ENCODE measurements at places on chromosomes 2 and 18.

GRCh38 chr18:50247561-50247960 lies 18.7 kb downstream of the CFAP53 start:
- no peak for DNase-seq

- DNase-seq: no peak
Measured at GRCh38 chr2:3284657-3285630, 92.7 kb downstream of the EIPR1 start.

GRCh38 chr2:237383991-237384671 lies 29.8 kb downstream of the COL6A3 start:
- DNase-seq: no peak

DNA sequence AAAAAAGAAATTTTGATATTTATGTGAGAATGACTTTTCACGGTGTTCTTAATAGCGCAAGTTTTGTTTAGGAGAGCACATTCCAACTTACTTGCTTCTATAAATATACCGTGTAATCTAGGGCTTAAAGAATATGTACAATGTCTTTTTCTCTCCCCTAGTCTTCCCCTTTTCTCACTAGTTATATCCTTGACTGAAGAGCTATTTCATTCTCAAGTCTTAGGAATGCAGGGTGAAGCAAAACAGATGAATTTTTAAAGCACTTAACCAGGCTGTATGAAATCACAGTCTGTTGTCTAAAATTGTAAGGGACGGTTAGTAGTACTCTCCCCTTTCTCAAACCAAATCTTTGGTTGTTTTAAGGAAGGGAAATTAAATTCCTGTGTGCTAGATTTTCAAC lies 29.6 kb upstream of the SLC30A6 start:
- DNase-seq: no peak

DNA sequence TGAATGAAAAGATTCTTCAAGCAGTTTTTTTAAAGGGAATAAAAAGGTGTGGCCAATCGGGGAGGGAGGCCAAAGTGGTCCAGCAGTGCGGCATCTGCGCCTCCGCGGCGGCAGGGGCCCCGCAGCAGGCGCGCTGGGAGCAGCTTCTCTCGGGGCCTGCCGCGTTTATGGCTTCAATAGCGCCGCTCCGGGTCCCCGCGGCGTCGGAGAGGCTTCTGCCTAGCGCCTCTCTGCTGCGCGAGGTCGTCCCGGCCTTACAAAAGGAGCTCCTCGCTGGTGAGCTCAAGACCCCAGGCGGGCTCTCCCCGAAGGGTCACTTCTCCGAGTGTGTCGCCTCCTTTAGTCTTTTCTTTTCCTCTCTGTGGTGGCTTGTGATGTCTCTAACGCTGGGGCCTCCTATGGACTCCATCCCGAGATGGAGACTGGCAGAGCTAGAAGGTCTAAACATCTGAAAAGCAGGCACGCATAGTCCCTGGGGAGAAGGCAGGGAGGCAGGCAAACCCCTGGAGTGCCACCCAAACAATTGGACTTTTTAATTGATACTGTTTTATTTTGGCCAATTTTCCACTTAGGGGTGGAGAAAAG lies 67.1 kb downstream of the SUMO1 start:
- no peak for DNase-seq

GRCh38 chr18:36505665-36506064 lies 208.2 kb downstream of the FHOD3 start:
- no peak for DNase-seq

GRCh38 chr2:168211664-168212163 lies 35.7 kb downstream of the STK39 start:
- DNase-seq: no peak

GRCh38 chr2:62369541-62370202 lies 136.3 kb downstream of the TMEM17 start:
- DNase-seq: no peak

- no peak for DNase-seq
Measured at GRCh38 chr2:119005051-119005450, 63.1 kb downstream of the MARCO start.

DNA sequence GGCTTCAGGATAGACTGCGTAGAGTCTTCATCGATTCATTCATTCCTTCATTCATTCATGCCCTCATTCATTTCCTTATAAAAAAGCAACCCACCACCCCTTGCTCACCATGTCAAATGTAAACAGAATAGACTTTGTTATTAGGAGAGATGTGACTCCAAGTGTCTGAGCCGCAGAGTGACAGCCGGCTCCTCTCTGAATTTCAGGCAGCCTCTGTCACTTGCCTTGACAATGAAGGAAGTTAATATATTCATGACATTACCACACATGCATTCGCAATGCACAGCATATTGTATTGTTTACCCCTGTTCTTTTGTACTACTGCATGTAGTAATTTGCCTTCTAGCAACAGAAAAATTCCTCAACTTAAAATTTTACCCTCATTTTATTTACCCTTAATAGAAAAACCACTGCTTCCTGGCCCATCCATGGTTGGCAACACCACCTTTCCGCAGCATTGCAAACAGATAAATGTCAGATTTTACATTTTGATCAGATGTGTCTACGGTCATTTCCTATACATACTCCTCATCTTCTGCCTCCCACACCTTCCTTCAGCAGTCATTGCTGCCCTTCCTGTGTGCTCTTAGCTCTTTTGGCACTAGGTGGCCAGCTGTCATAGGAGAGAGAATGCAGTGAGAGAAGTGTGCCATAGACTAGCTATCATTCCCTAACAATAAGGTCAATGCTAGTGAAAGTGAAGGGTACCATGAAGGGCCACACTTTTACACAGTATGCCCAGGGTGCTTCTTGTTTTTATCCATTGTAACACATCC lies 1090.8 kb downstream of the BCL11A start:
- no peak for DNase-seq

- DNase-seq: no peak
Measured at GRCh38 chr18:75730249-75730648, 302.7 kb upstream of the SMIM21 start.

- no peak for DNase-seq
Measured at GRCh38 chr2:196409376-196409775, 230.1 kb upstream of the CCDC150 start.

- no peak for DNase-seq
Measured at GRCh38 chr2:47519604-47520301, 116.8 kb downstream of the MSH2 start.

GRCh38 chr2:38765149-38765548 lies 12.9 kb upstream of the GEMIN6 start:
- DNase-seq: no peak

GRCh38 chr2:237474442-237474911 lies 12.6 kb upstream of the MLPH start:
- no peak for DNase-seq

GRCh38 chr18:63307551-63308200 lies 11.9 kb downstream of the BCL2 start:
- no peak for DNase-seq

DNA sequence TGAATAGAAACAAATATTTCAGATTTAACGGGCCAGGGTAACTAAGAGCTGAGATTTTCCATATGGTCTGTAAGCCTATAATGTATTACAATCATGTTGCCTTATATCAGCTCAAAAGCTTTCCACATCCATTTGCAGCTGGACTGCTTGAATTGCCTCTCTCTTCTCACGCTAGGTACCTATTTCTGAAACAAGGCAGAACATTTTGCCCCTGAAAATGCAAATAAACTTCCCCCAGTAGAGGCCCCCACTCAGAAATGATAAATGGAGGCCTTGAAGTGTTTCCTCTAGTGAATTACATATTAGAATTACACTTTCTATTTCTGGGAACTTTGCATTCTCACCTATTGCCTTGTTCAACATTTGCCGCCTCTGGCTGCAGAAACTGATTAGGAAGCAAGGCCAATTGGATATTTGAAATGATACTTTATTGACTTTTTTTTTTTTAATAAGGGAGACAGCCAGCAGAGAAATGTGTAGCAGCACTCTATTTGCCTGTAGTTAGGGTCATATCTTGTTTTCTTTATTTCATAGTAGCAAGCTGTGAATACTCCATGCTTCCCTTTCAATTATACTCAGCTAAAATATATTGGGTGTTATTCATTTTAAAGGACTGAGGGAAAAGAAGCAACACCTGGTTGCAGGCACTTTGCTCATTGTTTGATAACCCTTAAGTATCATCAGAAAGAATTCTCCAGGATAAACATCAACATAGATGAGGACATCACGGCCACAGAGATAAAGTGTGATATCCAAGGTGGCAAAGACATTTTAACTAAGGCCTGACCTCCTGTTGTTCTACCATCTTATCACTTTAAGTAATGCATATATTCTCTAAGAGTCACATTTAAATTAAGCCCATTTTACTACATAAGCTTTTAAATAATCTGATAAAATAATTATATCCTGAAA lies 505.5 kb downstream of the LRRTM4 start:
- DNase-seq: no peak

- no peak for DNase-seq
Measured at GRCh38 chr2:218476676-218477075, 57.8 kb downstream of the VIL1 start.

- DNase-seq: no peak
Measured at GRCh38 chr2:98432145-98432544, 12.5 kb upstream of the INPP4A start.

GRCh38 chr18:31875301-31875700 lies 67.6 kb downstream of the TRAPPC8 start:
- no peak for DNase-seq

DNA sequence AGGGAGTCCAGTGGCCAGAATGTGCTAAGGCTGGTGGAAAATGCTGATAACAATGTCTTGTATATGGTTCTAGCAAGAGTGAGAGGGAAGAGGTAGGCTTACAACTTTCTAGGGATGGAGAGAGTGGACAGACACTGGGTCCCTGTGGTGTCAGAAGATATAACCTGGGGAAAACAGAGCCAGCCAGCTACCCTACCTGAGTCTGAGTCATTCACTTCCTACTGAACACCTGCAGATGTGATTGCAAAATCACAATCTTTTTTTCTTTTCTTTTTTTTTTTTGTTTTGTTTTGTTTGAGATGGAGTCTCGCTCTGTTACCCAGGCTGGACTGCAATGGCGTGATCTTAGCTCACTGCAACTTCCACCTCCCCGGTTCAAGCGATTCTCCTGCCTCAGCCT lies 7.3 kb downstream of the TET3 start:
- DNase-seq: no peak

DNA sequence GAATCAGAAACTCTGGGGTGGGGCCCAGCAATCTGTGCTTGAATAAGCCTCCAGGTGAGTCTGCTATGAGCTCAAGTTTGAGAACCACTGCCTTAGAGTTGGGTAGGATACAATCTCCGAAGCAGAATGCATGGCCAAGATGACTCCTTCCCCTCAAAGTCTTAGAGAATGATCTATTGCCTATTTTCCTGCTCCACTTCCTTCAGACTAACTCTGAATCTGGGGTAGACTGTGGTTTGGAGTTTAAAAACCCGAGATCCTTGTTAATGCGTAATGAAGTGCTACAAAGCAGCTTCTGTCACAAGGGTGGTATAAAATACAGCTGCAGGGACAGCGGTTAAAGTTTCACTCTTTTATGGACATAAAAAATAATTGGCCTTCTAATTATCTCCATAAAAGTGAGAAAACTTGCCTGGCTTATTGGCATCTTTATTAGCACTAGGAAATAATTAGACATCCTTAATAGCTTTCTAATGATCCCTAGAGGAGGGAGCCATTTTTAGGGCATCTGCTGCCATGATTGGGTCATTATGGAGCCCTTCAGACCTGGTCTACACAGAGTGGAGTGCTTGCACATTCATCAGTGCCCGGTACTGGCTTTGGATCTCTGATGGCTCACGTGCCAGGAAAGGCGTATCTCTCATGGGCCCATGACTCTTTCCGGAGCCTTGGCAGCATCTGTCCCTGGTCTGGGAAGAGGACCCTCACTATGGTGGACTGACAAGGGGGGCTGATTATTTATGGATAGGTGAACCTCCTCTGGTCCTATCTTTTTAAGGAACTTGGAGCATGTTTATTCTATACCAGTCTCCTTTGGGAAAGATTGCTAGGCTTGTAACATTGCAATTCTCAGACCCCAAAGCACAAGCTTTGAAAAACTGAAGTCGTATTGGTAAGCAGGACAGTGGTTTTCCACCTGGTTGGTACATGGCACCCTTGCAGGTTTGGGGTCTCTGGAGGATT lies 28.2 kb downstream of the SIX2 start:
- no peak for DNase-seq

DNA sequence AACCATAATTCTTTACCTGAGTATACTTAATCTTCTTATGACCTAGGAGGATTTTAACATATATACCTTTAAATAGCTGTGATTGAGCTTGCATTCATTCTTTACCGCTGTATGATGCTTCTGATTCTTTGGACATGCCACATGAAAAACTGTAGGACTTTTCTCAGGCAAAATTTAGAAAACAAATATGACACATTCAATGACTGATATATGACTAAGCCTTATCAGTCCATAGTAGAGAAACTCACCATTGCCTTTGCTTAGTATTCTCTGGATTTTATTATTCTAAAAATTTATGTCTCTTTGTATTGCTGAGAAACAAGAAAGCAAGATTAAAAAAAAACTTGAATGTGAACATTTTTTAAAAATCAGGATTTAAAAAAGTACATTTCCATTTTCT lies 3.7 kb downstream of the FAM171B start:
- DNase-seq: no peak

DNA sequence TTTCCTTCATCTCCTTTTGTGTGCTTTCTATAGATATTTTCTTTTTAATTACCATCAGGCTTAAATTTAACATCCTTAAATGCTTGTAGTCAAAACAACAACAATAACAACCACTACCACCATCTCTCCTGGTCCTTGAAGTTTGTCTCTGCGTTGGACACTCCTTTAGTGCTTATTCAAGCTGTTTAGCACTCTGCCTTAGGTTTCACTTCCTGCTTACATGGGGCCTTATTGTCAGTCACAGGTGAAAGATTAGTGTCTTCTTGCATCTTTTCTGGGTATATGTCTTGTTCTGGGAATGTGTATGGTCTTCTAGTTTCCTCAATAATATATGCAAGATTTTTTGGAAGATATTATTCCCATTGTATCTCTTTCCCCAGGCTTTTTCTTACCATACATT lies 240.1 kb upstream of the NXPH2 start:
- no peak for DNase-seq

- DNase-seq: no peak
Measured at GRCh38 chr2:196208915-196209314, 37.5 kb upstream of the STK17B start.

DNA sequence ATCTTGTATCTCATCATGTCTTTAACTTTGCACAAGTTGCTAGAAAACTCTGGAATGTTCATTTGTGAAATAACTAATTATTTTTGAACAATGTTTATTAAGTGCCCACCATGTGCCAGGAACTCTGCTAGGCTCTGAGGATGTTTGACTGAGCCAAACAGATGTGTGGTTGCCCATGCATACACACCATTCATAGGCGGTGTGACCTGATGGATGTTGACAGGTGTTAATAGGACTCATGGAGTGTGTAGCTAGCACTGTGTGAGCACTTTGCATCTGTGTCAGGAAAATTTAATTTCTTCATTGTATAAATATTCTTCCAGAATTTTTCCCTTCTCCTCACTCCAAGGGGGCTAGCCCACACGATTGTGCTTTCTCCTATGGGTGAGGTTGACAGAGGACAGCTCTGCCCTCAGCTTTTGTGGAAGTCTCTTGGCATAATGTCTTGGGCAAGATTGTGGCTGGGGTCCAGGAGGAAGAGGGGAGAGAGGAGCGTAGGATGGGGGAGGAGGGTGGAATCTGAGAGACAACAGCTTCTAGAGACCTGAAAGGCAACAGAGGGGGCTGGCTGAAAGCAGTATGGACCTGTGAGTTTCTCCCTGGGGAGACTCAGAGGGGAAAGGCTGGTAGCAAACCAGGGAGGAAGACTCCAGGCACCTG lies 214.6 kb upstream of the CXCR4 start:
- DNase-seq: no peak
